ENCODE measurements at places on chromosomes 11 and 22.

DNA sequence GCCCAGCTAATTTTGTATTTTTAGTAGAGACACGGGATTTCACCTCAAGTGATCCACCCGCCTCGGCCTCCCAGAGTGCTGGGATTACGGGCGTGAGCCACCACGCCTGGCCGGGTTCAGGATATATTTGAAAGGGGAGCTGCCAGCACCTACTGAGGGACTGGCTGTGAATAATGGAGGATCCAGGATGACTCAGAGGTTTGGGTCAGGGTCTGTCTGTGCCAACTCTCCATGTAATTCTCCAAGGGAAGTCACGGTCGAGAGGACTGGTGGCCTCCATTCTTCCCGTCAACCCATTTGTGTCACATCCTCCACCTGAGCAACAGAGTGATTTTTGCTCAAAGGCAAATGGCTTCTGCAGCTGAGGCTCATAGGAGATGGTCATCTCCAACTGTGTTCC lies 3.6 kb upstream of the ARRB1 start:
- DNase-seq: no peak

- no peak for DNase-seq
These were observed 417.0 kb upstream of the DDI1 start for GRCh38 chr11:103619480-103619879.

DNA sequence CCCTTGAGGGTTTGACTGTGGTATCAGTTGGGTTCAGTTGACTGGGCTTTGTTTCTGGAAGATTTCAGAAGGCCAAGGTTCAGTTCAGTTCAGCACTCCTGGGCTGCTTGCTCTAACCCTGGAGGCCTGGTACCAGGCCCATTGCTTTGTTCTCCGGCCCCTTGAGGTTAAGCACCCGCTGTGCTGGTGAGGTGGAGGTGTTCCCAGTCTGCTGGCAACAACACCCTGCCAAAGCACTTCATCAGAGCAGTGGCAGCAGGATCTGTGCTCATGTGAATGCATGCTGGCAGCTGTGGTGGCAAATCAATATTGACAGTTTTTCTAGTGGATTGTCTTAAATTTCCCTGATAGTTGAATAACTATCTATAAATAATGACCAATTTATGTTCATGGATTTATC lies 3.8 kb upstream of the SCGB1D1 start:
- DNase-seq: no peak

GRCh38 chr11:112778091-112778876 lies 182.9 kb upstream of the NCAM1 start:
- DNase-seq: no peak

- no peak for DNase-seq
These were observed 23.5 kb upstream of the CRYBB3 start for GRCh38 chr22:25176175-25176574.

DNA sequence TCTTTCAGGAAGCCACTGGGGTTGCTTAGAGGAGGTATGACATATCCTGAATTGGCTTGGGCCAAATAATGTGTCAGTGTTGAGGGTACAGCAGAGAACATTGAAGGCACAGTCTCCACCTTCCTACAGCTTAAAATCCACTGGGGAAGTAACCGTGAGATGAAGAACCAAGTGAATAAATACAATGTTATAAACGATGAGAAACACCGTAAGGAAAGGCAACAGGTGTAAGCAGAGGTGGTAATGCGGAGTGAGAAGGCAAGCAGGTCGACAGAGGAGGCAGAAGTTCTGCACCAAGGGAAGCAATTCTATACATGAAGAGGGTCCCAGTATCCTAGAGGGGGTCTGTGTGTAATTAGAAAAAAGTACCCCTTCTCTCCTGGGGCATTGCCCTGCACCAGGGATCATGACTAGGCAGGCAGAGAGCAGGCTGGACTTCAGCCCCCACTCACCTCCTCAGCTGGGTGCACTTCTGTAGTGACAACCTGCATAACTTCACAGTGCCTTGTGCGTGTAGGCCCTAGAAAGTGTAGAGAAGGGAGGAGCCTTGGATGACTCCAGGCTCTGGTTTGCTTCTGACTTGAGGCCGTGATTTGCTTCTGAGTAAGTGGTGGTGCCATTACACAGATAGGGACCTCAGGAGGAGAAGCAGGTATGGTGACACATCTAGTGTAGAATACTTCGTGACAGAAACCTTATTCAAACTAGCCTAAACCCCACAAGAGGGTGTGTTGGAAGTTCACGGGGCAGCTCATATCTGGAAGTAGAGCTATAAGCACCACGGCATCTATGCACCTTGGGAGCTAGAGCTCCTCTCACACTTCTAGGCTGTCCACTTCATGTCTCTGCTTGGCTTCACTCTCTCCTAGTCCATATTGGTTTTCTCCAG lies 4.9 kb downstream of the MYOD1 start:
- no peak for DNase-seq

GRCh38 chr22:49884503-49885260 lies 31.0 kb downstream of the ZBED4 start:
- no peak for DNase-seq

GRCh38 chr11:63931876-63932275 lies 6.9 kb upstream of the NAA40 start:
- no peak for DNase-seq

DNA sequence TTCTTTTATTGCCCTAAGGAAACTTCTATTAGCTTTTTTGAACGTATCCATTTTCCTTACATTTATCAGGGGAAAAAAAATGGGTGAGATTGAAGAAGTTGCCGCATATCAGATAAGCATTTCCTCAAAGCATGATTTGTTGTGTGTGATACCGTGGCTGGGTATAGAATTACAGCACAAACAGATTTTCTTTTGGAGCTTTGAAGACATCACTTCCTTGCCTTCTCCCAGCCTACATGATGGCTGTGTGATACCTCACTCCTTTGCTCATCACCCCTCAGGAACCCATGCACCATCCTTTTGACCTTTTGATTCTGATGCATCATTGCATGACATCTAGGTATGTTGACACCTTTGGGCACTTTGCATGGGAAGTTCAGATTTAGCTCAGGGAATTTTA lies 1155.3 kb downstream of the BRD1 start:
- DNase-seq: no peak

DNA sequence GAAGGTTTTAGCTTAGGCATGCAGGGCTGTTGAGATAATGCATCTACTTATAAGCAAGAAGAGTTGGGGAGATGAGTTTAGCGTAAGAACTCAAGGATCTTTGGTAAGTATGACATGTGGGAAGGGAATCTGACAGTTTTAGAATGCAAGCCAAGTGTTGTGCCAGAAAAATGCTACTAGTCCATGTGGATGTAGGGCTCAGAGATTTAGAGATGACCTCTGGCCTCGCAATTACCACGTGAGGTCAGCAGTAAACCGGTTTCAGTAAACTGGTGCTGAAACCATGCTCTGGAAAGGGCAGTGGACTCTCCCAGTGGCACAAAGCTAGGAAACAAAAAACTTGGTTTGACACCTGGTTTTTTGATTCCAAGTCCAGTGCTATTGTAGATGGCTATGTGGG lies 18.9 kb downstream of the MRPL16 start:
- DNase-seq: no peak

GRCh38 chr11:74579577-74580270 lies 12.7 kb upstream of the POLD3 start:
- no peak for DNase-seq

GRCh38 chr11:33936725-33937604 lies 45.1 kb upstream of the LMO2 start:
- DNase-seq: no peak

- no peak for DNase-seq
These were observed 153.3 kb downstream of the DSCAML1 start for GRCh38 chr11:117643606-117644300.

- DNase-seq: no peak
These were observed 2.9 kb upstream of the ASCL2 start for GRCh38 chr11:2273311-2273710.

DNA sequence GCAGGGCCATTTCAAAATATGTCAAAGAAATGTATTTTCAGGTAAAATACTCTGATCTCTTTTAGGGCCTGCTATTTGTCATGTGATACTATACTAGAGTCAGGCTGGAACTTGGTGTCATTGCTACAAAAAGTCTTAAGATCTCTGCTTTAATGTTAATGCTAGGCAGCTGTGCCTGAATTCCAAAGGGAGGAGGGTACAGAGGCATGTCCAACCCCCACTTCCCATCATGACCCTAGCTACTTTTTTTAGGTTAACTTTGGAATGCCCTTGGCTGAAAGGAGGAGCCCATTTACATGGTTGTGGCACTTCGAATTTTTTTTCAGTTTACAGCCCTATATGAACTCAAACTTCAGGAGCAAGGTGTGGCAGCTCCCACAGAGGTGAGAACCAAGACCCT lies 58.1 kb downstream of the OSBP2 start:
- DNase-seq: no peak

DNA sequence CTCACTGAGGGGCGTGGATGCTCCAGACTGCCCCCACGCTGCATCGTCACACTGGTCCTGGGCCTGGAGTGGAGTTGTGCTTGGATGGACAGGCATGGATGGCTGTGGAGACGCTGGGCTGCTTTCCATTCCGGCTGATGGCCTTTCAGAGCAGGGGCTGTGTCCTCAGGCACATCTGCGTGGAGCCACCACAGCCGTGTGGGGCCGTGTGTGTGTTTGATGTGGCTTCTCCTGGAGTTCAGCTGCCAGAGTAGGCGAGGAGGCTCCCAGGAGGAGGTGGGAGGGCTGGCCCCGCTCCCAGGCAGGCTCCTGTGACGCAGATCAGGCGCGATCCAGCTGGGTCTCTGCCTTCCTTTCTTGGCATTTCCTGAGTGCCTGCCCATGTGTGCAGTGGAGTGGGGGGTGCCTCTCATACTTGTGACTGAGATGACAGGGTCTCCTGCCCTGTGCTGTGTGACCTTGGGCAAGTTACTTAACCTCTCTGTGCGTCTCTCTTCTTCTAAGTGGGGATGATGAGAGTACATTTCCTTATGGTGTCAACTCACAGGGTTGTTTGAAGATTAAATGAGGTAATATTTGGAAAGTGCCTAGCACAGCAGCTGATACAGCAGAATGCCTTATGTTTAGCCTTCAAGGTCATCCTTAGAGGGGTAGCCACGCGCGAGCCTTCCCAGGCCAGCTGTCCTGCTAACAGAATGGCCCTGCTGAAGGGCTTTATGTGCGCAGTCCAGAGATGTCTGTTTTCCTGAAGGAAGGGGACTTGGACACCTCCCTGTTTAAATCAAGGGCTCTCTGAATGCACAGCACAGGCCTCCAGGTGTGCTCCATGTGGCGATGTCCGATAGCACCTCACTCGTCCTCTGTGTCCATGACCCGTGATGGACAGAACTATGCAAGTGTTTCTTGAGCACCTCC lies 33.5 kb downstream of the GLB1L2 start:
- DNase-seq: no peak

GRCh38 chr11:71212871-71213559 lies 39.4 kb downstream of the SHANK2 start:
- no peak for DNase-seq

DNA sequence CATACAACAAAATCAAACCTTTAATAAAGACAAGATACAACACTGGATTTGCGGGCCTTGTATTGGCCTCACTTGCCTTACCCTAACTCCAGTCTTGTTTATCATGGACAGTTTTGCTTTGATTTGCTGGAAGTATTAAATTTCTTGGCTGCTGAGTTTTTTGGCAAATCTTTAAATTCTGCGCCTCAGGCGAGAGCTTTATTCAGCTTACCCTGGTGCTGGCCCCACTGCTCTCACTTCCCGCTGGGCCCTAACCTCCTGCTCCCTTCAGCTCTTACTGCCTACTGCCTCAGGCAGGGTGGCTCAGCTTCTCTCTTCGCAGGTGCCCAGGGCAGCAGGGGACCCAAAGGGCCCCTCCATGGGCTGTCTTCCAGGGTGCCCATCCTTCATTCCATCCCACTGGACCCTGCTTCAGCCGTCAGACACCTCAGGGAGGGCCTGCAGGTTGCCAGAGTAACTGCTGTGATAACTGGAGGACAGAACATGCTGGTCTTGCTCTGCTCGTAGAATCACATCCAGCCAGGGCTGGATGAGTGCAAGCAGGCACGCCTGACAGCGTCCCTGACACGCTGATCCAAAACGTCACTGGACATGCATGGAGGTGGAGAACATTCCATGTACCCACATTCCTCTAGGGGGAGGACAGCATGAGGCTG lies 45.7 kb upstream of the TUB start:
- no peak for DNase-seq

DNA sequence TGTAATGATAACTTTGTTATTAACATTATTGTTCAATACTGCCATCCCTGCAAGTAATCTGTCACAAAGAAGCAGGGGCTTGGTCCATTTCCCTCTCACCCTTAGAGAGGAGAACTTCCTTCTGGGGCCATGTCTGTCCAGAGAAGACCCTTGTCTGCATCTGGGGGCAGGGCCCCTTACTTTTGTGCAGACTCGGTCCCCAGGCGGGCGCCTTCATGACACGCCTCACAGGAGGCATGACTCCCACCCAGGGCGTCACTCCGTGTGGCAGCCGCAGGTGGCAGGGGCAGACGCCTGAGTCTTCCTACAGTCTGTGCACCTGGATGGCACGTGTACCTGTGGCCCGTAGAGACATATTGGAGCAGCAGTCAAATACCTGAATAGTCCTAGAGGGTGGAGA lies 21.8 kb upstream of the B3GAT1 start:
- DNase-seq: no peak

GRCh38 chr11:27719546-27719925 lies 19.3 kb upstream of the BDNF start:
- DNase-seq: no peak

DNA sequence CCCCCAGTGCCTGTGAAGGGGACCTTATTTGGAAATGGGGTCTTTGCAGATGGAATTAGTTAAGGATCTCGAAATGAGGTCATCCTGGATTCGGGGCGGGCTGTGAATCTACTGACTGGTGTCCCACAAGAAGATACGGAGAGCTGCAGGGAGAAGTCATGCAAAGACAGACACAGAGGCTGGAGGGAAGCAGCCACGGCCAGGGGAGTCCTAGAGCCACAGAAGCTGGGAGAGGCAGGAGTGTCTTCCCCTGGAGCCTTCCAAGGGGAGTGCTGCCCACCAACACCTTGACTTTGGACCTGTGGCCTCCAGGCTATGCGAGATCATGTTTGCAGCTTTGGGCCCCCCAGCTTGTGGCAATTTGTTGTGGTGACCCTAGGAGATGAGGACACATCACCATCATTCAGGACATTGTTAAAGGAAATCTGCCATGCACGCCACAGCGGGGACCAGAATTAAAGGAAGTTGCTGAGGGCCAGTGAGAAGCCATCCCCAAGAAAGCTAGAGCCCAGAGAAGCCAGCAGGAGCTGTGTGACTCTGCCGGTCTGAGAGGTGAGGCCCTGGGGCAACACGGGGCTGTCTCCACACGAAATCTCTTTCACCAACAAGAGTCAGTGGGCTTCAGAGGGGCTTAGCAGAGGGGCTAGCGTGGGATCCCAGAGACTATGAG lies 434.7 kb downstream of the BRD1 start:
- no peak for DNase-seq

Data from CD4-positive, alpha-beta T cell treated with Interleukin-17A for 4 hours (primary cell).